ENCODE measurements at places on chromosomes 1 and 21. TPM values are rescaled to one million over a fixed set of nuclear protein-coding genes. Genes with fewer than 3 reads are reported as not detected.

DNA sequence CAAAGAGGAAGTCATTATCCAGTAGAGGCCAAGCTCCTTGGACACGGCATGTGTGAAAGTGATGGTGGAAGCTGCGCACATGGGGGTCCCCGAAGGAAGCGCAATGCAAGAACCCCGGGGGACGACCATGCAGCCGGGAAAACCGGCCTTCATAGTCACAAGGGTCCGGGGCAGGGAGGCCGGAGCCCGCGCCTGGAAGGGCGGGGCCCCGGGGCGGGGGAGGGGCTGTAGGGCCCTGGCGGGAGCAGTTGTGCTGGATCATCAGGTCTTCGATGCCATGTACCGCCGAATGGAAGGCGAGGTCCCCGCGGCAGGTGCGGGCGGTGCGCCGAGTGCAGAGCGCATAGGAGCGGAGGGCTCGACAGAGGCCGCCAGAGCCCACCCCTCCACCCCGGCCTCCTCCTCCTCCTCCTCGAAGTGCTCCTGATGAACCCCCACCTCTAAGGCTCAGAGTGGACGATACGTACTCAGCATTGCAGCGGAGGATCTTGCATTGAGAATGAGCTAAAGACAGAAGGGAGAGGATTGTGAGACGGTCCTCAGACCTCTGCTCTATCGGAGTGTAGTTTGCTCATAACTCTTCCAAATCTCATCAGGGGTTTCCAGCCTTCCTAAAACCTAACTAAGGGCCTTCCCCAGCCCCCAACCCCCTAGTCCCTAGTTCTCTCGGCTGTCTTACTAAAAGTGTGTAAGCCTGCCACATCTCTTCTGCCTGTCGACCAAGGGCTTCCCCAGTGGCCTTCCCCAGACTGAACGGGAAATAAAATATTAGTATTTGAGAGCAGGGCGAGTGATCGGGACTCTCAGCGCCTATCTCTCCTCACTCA, 2.1 kb downstream of the HJV start:
- H3K4me3 ChIP-seq = no peak overlapping the region
- peaks cover 5% of the 10 kb centered on the region for H3K4me1 ChIP-seq
- DNase-seq = no peak
- H3K27me3 ChIP-seq = peaks cover 44% of the 10 kb centered on the region
- no peak overlapping the region for H3K27ac ChIP-seq

- no peaks in the 10 kb centered on the region for H3K27me3 ChIP-seq
- H3K4me3 ChIP-seq = no peak overlapping the region
- H3K36me3 ChIP-seq = no peaks in the 10 kb centered on the region
- DNase-seq = no peak
These were observed 158.7 kb downstream of the NCAM2 start for GRCh38 chr21:21156957-21157356.

- no peak overlapping the region for H3K4me3 ChIP-seq
- no peak for DNase-seq
- no peak overlapping the region for H3K27ac ChIP-seq
- peaks cover 6% of the 10 kb centered on the region for H3K4me1 ChIP-seq
These were observed 1.3 kb downstream of the PKP1 start for GRCh38 chr1:201284636-201285035.

- H3K4me3 ChIP-seq = peak overlapping the region; percentile 73
- H3K36me3 ChIP-seq = no peaks in the 10 kb centered on the region
- DNase-seq = no peak
- peak overlapping the region; percentile 67 for H3K27ac ChIP-seq
- H3K27me3 ChIP-seq = peaks cover 5% of the 10 kb centered on the region
These were observed 579 bp upstream of the TENT5C start for GRCh38 chr1:117605164-117605773.

DNA sequence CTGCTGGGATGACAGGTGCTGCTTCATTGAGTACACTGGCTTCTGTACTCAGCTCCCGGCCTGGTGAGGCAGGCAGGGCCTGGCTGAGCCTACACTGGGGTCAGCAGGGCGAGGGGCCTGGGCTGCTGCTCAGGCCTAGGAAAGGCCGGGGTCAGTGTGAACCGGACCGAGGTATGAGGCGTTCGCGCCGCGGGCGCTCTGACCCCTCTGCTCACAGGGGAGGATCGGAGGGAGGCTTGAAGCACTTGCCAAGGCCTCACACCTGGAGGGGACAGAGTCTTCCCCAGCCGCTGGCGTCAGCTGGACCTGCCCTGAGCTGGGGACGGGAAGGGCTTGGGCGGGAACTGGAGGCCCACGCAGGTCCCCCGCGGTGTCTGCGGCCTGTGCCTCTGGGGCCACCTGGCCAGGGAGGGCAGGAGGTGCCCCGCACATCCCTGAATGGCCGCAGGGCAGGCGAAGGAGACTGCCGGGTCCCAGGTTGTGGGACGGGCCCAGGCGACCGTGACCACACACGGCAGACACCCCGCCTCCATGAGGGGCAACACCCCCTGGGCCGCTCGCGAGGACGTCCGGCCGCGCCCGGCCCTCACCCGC, 466 bp downstream of the PEX10 start:
- peak overlapping the region; percentile 76 for H3K27ac ChIP-seq
- no peaks in the 10 kb centered on the region for H3K27me3 ChIP-seq
- peaks cover 23% of the 10 kb centered on the region for H3K36me3 ChIP-seq
- peaks cover 32% of the 10 kb centered on the region for H3K4me1 ChIP-seq

- no peaks in the 10 kb centered on the region for H3K4me1 ChIP-seq
- DNase-seq = no peak
- no peak overlapping the region for H3K4me3 ChIP-seq
- H3K27ac ChIP-seq = no peak overlapping the region
- H3K36me3 ChIP-seq = no peaks in the 10 kb centered on the region
These were observed 23.1 kb upstream of the B3GALNT2 start for GRCh38 chr1:235527196-235527814.

Gene AGT
- 191 TPM for polyA plus RNA-seq

GRCh38 chr1:67880056-67880601, 46.9 kb upstream of the GNG12 start:
- no peaks in the 10 kb centered on the region for H3K36me3 ChIP-seq
- no peaks in the 10 kb centered on the region for H3K4me1 ChIP-seq
- no peaks in the 10 kb centered on the region for H3K27me3 ChIP-seq
- DNase-seq = no peak

DNA sequence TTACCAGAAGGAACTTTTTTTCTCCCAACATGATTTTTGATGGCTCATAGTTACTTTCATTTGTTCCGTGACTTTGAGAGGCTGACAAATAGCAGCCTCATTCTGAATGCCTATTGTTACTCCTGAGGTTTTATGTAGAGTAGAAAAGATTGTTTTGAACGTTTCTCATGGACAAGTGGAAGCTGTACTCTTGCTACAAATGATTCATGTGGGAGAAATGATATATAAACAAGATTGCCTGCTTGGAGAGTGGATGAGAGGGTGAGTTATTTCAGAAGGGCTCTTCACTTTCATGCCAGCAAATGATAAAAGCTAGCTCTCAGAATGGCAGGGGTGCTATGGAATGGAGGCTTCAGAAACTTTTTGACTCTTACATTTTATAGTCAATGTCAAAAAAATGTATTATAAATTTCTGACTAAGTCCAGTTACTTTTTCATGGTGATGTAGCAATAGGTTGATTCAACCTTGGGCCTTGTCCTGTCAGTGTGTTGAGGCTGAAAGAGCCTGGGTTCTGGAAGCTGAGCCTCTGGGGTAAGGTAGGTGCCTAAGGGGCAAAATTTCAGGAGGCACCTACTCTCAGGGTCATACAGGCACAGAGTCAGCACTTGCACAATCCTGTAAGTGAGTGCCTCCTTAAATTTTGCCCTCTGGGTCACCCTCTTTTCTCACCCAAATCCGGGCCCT, 19.4 kb downstream of the JUN start:
- no peaks in the 10 kb centered on the region for H3K36me3 ChIP-seq
- H3K27ac ChIP-seq = no peak overlapping the region
- H3K4me1 ChIP-seq = no peaks in the 10 kb centered on the region
- no peaks in the 10 kb centered on the region for H3K27me3 ChIP-seq

GRCh38 chr21:44567481-44568171, 5.9 kb upstream of the KRTAP10-4 start:
- DNase-seq = no peak
- H3K36me3 ChIP-seq = no peaks in the 10 kb centered on the region
- H3K27me3 ChIP-seq = no peaks in the 10 kb centered on the region
- no peak overlapping the region for H3K27ac ChIP-seq
- H3K4me3 ChIP-seq = no peak overlapping the region

DNA sequence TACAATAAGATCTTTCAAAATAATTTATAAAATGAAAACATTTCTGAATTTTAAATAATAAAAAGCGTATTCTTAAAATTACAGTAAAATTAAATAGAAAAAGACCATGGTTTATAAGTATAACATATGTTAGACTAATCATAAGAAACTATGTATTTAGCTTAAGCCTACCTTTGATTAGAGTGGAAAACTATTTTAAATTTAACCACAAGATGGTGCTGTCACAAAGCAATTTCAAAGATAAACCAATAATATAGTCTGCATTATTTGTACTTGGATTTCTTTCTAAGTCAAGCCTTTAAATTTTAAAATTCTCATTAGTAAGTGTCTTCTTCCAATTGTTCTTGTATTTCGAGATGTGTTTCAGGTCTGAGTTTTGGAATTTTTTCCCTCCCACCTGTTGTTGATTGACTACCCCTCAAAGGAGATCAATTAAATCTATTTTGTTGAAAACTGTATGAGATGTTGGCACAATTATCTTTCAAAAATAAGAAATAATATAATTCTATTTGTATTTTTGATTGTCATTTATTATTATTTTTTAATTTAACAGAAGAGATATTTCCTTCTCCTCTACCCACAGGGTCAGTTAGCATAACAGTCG, 459.8 kb downstream of the KCNT2 start:
- H3K27ac ChIP-seq = no peak overlapping the region
- H3K4me1 ChIP-seq = no peaks in the 10 kb centered on the region
- H3K27me3 ChIP-seq = no peaks in the 10 kb centered on the region
- no peak for DNase-seq
- H3K36me3 ChIP-seq = no peaks in the 10 kb centered on the region

Gene KLF17
- polyA plus RNA-seq = 0.04 TPM

GRCh38 chr1:209106237-209106741, 477.2 kb upstream of the CAMK1G start:
- no peaks in the 10 kb centered on the region for H3K4me1 ChIP-seq
- H3K27me3 ChIP-seq = no peaks in the 10 kb centered on the region
- DNase-seq = peak; percentile 23
- no peak overlapping the region for H3K27ac ChIP-seq
- H3K4me3 ChIP-seq = no peak overlapping the region

Gene BMP8A
- polyA plus RNA-seq = 0.69 TPM

DNA sequence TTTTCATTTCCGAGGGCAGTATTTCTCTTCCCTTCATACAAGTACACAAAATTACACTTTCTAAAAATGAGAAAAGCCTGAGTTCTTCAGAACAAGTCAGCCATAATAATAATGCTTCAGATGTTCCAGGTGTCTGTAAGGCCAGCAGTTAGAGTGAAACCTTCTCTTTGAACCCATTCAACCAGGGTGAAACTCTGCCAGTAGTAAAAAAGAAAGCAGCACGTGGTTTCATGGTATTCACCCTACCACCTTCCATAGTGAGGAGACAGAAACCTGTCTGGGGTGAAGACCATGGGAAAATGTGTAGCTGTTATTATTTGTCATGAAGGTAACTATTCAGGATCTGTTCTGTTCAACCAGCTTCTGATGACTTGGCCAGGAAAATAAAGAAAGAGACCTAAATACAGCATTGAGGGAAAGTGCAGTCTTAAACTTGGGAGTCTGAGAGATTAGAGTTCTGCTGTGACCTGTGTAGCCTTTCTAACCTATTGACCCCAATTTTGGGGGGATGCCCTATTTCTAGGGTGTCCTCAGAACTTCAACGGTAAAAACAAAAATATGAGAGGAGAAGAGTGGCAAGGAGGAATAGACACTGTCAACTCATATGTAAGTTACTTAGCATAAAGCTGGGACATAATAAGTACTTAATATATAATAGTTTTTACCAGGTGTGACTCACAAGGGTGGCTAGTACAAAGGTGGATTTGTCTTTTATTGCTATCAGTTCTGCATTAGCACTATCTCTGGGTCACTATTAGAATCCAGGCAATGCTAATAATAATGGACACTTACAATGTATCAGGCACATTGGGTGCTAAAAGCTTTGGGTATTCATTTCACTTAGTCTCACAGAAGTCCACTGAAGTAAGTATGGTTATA, 70.0 kb upstream of the TNFSF4 start:
- H3K27ac ChIP-seq = no peak overlapping the region
- no peaks in the 10 kb centered on the region for H3K4me1 ChIP-seq

- no peak overlapping the region for H3K4me3 ChIP-seq
- peak; percentile 29 for DNase-seq
- H3K27ac ChIP-seq = no peak overlapping the region
These were observed 67.3 kb upstream of the CNTN2 start for GRCh38 chr1:204975568-204976235.

DNA sequence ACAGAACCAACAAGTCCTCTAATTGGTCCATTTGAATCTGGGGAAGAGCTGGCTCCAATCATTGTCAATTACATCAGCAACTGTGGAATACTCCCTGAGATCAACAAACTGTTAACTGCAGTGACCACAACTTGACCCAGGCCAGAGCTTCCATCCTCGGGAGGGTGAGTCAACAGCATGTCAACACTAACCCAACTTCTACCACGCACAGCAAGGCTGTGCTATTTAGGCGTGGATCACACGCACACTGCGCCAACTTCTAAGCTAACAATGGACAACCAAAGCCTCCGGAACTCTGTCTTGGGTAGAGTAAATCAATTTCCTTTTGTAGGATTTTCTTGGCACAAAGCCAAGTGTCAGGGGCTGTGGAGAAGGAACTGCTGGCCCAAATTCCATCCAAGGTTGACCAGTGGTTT, 30.4 kb downstream of the APP start:
- H3K27me3 ChIP-seq = no peaks in the 10 kb centered on the region
- no peak for DNase-seq
- H3K36me3 ChIP-seq = peaks cover 5% of the 10 kb centered on the region
- H3K4me3 ChIP-seq = no peak overlapping the region
- H3K27ac ChIP-seq = no peak overlapping the region

Gene E2F2
- 2.8 TPM for polyA plus RNA-seq

DNA sequence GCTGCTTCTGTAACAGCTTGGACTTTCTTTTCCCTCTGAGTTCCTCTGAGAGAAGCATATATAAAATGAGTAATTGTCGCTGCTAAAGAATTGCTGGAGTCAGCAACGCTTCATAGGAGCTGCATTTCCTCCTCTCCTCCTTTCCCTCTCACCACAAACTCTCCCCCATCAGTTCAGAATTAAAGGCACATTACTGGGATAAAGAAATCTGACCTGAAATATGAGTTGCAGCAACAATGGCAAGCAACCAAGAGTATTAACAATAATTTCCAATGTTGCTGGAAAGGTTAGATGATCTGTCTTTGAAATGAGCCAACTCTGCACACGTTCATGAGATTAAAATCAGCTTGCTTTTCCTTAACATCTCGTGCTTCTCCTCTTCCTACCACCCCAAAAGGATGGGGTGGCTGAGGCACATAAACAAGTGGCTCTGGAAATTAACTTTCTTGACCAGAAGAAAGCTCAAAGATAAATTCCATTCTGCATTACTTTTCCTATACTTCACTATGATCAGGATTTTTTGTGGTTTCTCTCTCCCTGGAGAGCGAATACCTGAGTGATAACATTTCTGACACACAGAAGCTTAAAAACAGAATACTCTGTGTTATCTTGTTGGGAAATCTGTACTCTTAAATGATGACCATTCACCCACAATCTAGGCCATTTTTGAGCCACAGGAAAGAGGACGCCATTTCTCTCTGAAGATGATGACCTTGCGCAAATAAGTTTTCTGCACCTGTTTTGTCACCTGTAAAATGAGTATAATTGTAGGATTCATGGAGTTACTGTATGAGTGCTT, 90.2 kb downstream of the TGFBR3 start:
- H3K4me3 ChIP-seq = no peak overlapping the region
- H3K4me1 ChIP-seq = no peaks in the 10 kb centered on the region
- H3K27me3 ChIP-seq = no peaks in the 10 kb centered on the region
- peaks cover 5% of the 10 kb centered on the region for H3K36me3 ChIP-seq
- no peak overlapping the region for H3K27ac ChIP-seq

Gene SPATA17
- 2.6 TPM for polyA plus RNA-seq

All from large intestine (tissue), 12 donors.